ENCODE measurements at places on chromosomes 12 and 14. TPM values are rescaled to one million over a fixed set of nuclear protein-coding genes. Genes with fewer than 3 reads are reported as not detected.

The PAH gene
- not detected for total RNA-seq

The ADCY6 gene
- total RNA-seq, result 56.3 TPM

The PKP2 gene
- not detected for total RNA-seq

The GPATCH2L gene
- 64.7 TPM for total RNA-seq

The GMPR2 gene
- 118 TPM for total RNA-seq

The CMTM5 gene
- not detected for total RNA-seq

The PMEL gene
- 1.3 TPM for total RNA-seq

The PLEKHG7 gene
- not detected for total RNA-seq

The ZNF891 gene
- 0.94 TPM for total RNA-seq

The GAS2L3 gene
- total RNA-seq, result 12.8 TPM

All from bronchial smooth muscle cell (primary cell).